Renal pelvis (tissue), 12 donors: ENCODE measurements at places on chromosomes 7 and 10.

GRCh38 chr10:78436706-78437406 is 403.2 kb downstream of the RPS24 start:
- no peak for DNase-seq

DNA sequence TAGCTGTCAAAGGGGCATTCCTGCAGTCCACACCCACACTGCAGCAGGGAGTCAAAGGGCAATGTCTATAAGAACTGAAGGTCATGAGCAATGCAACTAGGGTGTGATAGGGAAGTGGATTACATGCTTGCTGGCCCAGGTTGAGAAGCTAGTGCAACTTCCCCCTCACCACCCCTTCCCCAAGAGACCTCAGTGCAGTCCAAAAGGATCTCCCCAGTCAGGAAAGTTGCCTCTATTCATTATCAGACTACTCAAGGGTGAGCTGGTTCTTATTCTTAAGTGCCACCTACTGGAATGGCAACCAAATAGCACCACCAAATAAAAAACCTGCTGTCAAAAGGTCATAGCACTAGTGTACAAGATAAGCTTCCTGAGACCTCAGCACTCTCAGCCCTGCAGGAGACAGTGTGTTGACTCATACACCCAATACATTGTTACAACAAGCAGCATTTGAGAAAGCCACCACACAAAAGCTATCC is 28.2 kb downstream of the MTERF1 start:
- DNase-seq: no peak

- no peak for DNase-seq
Measured at GRCh38 chr7:134693256-134693655, 46.6 kb downstream of the BPGM start.

DNA sequence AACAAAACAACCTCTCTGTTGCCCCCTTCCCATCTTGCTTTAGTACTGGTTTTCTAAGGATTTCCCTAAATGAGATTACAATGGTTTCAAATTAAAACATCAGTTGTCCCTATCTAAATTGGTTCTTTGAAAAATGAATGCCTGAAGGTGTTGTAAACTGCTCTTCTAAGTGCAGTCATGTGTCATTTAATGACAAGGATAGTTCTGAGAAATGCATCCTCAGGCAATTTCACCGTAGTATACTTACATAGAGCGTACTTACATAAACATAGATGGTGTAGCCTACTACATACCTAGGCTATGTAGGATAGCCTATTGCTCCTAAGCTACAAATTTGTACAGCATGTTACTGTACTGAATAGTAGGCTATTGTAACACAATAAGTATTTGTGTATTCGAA is 278.1 kb downstream of the MAGI2 start:
- no peak for DNase-seq

- DNase-seq: peak; percentile 79
Measured at GRCh38 chr10:86757113-86757972, 924 bp downstream of the BMPR1A start.
